ENCODE measurements at places on chromosomes 5 and 9.

GRCh38 chr9:7910426-7911020 is 110.9 kb upstream of the DMAC1 start:
- DNase-seq: no peak

- DNase-seq: no peak
Measured at GRCh38 chr9:37921546-37922300, 17.8 kb upstream of the SLC25A51 start.

DNA sequence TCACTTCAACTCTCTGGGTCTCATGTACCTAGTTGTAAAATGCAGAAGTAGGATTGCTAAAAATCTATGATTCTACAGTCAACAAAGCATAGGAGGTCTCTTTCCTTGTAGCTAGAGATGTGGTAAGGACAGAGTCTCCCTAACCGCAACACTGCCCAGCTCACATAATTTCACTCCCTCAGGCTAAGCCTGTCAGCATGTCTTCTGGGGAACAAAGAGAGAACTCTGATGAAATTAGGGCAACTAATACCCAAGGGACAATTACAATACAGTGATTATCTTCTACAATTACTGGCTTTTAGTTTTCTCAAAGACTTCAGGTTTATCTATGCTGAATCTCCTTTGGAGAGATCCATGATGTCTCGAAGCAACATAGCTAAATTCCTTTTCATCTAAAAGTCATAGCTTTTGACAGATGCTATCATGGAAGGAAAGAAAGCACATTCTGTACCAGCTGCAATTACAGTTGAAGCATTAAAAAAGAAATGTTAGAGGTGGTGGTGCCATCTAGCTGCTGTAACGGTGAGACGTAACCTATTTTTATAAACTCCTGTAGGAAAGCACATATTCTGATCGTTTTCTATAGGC is 141.1 kb upstream of the TARS1 start:
- DNase-seq: peak; percentile 32

DNA sequence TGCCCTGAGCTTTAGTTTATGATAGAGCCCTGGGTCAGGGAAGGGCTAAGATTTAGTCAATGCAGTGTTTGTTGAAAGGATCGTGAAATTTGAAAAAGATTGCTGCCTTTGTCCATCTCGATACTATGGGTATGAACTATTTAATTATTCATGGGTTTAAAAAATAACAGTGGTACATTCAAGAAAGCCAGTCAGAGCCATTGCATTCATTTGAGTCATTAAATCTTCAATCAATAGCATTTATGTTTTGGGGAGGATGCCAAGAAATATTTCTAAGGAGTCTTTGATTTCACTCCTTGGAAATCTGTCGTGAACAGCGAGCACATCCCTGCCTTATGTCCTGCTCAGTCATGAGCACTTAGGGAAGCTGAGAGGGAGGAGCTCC is 54.4 kb upstream of the LRRTM2 start:
- no peak for DNase-seq

DNA sequence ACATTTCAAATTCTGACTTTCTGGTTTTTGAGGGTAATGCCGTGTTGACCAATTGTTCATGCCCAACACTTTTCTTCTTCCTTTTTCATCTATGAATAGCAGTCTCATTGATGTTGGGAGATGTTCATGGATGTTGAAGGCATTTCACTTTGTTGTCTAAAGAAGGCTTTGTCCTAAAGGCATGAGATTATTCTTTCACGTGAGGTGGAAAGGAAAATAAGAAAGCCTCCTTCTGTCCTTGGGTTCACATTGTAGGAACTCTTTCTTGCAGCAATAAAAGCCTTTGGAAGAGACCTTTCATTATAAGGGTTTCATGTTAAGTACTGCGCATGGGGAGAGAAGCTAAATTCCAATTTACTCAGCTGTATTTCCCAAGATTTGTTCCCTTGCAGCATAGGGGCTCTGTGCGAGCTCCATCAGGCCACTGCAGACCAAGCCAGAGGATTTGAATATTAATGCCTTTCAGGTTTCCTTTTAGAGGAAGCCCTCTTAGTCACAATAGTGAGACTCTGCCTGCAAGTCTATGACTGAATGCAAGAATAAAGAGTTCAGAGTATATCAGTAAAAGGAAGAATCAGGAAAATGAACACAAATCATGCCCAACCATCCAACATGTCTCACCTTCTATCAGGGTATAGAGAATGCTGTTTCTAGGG is 274.6 kb downstream of the TMEM38B start:
- DNase-seq: no peak

DNA sequence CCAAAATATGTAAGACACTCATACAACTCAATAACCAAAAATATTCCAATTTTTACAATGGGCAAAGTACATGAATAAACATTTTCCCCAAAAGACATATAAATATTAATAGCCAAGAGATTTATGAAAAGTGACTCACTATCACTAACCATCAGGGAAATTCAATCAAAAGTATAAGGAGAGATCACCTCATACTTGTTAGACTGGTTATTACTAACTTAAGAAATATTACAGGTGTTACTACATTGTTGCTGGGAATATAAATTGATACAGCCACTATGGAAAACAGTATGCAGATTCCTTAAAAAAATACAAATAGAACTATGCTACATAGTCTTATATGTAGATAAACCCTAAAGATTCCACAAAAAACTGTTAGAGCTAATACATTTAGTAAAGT is 21.8 kb downstream of the BTNL8 start:
- DNase-seq: no peak

- no peak for DNase-seq
Measured at GRCh38 chr9:77454663-77455062, 193.5 kb downstream of the GNA14 start.

DNA sequence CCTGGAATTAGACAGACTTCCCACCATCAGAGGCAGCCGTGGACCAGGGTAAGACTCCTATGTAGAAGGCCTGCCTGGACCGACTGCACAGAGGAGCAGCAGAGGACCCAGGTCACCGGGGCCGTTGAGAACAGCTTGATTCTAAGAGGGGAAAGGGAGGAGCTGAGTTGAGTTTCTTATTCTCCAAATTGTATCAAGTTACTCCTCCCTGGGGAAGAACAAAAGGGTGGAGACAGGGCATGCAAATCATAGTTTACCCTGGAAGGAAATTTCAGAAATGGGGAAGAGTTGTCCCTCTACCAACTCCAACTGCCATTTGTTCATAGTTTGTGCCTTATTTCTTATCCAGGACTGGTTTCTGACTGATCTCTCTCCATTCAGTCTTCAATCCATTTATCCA is 20.9 kb upstream of the SLC31A2 start:
- no peak for DNase-seq

GRCh38 chr5:179488491-179488890 is 61.9 kb upstream of the RUFY1 start:
- peak; percentile 30 for DNase-seq

DNA sequence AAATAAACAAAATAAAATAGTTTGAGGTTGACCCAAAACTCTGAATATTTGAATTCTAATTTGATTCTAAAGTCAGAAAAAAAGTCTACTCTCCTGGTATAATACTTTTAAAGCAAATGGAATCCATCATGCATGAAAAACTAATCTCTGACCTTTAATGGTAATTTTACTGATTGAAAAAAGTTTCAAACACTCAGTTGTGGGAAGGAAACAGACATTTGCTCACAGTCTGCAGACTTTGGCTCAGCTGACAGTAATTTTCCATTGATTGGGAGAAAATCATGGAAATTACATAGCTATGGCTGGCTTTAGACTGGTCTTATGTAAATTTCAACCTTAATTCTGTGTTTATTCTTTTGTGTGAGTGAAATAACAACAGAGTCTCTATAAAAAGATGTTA is 574.3 kb downstream of the PDE4D start:
- no peak for DNase-seq

DNA sequence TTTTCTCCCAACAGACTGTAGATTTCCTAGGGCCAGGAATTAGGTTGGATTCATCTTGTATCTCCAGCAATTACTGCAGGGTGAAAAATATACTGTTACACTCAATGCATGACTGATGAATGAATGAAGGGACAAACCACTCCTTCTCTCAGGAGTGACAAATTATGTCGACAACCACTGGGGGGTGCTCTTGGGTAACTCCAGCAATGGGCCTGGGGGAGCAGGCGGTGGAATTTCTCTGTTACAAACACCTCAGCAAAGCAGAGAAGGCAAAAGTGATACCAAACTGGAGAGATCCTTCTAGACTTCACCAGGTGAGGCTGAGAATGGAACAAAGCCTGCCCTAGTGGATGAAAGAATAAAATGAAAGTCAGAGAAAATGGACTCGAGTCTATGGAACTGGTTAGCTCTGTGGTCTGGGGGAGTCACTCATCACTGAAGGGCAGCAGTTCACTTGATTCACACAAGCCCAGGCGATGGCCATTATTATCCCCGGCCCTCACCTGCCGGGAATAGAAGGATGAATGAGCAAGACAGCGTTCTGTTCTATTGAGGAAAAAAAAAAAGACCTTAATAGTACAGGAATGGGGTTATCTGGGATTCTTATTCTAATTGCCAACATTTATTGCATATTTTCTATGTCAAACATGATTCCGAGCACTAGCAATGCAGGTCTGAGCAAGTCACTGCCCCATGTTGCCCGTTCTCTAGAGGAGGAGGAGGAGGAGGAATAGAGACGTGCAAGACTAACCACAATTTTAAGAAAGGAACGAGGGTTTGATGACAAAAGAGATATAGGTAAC is 341.1 kb downstream of the ASTN2 start:
- DNase-seq: no peak

GRCh38 chr5:1391691-1392090 is 46.8 kb upstream of the CLPTM1L start:
- no peak for DNase-seq

- no peak for DNase-seq
Measured at GRCh38 chr5:115949096-115949495, 13.2 kb upstream of the LVRN start.

- DNase-seq: no peak
Measured at GRCh38 chr9:134054891-134055811, 12.7 kb downstream of the BRD3 start.

- DNase-seq: no peak
Measured at GRCh38 chr5:10726913-10727517, 34.0 kb downstream of the DAP start.

DNA sequence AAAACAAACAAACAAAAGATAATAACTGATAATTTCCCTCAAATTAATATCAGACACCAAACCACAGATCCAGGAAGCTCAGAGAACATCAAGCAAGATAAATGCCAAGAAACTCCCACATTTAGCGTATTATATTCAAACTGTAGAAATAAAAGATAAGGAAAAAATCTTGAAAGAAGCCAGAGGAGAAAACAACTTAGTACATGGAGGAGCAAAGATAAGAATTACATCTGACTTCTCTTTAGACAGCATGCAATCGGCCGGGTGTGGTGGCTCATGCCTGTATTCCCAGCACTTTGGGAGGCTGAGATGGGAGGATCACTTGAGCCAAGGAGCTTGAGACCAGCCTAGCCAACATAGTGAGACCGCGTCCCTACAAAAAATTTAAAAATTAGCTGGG is 17.2 kb upstream of the MLANA start:
- DNase-seq: no peak

GRCh38 chr5:72167804-72168203 is 60.5 kb downstream of the MAP1B start:
- DNase-seq: peak; percentile 79

- peak; percentile 5 for DNase-seq
Measured at GRCh38 chr5:58022055-58022454, 437.8 kb downstream of the PLK2 start.

- DNase-seq: no peak
Measured at GRCh38 chr5:132055808-132056609, 4.4 kb upstream of the IL3 start.

DNA sequence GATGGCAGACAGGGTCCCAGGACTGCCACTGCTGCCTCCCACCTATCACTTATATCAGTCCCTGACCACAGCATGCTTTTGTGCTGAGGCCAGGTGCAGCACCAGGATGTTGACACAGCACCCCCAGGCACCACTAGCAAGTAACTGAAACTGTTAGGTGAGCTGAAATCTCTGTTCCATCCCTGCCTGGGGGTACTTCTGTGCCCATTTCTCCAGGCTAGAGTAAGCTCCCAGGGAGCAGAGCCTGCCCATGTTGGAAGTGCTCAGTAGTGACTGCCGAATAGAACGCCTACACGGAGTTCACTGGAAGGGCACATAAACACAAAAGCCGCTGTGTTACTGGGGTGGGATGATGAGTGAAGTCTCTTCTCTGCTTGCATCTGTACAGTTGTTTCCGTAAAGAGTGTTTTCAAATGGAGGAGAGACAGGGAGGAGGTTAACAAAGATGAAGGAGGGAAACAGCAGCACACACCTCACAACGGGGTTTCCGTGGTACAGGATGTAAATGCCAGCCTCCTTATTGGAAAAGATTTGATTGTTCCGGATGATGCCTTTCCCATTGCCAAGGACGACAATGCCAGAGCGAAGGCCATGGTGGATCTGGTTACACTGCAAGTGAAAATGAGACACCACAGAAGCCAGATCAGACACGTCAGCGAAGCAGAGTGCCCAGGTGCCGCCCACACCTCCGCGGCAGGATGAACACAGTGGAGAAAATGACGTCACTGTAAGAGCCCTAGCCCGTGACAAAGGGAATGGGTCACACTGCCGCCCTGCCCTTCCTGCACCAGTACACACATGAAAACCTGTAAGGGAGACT is 43.1 kb downstream of the POLR1E start:
- DNase-seq: no peak

DNA sequence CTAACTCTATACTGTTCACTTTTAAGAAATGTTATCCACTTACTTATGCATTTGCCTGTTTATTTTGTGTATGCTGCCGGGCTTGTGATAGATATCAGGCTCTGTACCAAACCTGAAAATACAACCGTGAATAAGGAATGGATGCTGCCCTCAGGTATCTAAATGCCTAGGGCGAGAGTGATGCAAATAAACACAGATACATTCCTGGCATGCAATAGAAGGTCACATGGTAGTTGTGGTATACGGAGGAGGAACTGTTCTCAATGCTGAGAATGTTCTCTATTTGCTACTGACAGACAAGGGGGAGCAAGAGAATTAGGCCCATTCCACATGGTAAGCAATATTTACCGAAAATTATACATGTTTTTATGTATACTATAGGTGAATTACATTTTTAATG is 227.8 kb downstream of the ICE1 start:
- no peak for DNase-seq

DNA sequence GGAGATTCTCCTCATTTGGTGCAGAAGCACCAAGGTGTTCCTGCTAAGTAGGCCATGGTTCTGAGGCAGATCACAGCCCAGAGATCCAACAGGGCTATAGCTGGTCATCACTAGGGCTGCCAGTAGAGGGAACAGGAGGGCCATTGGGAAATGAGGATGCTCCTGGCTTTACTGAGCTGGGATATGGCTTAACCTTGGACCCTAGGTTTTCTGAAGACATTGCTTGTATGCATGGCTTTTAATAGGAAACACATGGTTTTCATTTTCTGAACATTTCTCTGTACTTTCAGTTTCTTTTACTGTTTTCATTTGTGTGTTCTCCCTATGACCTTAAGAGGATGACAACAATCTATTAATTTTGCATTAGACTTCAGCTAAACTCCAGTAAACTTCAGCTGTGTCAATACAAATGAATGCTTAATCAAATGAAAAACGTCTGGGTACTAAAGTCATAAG is at the start of gene IFNW1:
TSS of gene IFNW1 (minus strand) at position 406 of the 456 bp plus-strand sequence. CDS start at position 144, 262 bp downstream.
- no peak for DNase-seq

Measured in GM03348 (cell line).